ENCODE measurements at places on chromosomes 1 and 21.
A peak's percentile ranks its signal among the peaks of the same experiment; 100 is the strongest.

DNA sequence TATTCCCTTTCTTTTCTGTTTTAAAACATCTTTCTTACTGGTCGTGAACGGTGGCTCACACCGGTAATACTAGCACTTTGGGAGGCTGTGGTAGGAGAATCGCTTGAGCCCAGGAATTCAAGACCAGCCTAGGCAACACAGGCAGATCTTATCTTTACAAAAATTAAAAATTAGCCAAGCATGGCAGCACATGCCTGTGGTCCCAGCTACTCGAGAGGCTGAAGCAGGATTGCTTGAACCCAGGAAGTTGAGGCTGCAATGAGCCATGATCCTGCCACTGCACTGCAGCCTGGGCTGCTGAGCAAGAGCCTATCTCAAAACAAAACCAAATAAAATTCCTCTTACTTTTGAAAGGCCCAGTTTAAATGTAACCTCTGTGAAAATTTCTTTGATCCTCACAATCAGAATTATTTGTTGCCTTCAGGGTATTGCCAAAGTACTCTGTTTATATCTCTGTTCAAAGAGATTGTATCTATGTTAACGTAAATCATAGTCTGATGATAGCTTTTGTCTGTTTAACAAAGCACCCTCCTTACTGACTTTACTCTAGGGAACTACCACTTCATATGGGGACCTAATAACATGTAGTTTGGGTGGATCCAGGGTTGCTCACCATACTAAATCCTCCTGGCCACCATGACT, 71.6 kb downstream of the RERE start:
- no peak for DNase-seq

DNA sequence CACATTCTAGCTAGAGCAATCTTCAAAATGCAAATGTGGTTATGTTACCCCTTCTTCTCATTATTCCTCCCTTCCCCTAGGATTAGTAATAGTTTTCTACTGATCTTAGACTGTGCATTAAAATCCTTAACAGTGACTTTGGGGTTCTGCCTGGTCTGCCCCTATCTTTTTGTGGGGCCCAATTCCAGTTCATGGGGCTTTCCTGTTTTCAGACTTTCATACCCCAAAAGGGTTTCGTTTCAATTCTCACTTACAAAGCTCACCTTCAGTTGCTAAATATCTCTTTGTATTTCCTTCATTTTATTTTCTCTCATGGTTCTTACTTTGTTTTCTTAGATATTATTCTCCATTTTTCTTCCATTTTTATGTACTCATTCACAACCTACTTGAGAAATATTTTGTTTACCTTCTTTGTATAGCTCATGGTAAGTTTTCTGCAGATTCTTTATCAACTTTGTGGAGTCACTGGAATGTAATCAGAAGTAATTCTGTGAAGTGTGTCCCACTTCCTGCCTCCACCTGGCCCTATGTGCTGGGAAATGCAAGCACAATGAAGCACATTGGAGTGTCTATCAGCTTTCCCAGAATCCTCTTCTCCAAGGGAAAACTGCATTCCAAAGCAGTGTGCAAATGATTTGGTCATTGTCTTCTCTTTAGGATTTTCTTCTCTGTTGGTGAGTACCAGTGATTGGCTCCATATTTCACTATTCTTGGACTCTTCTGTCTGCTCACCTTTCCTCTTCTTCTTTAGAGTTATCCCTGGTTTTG, 350.2 kb downstream of the ZNF326 start:
- DNase-seq = no peak

- DNase-seq = peak; percentile 34
Observed at GRCh38 chr1:98468111-98468717, 193.3 kb upstream of the SNX7 start.

DNA sequence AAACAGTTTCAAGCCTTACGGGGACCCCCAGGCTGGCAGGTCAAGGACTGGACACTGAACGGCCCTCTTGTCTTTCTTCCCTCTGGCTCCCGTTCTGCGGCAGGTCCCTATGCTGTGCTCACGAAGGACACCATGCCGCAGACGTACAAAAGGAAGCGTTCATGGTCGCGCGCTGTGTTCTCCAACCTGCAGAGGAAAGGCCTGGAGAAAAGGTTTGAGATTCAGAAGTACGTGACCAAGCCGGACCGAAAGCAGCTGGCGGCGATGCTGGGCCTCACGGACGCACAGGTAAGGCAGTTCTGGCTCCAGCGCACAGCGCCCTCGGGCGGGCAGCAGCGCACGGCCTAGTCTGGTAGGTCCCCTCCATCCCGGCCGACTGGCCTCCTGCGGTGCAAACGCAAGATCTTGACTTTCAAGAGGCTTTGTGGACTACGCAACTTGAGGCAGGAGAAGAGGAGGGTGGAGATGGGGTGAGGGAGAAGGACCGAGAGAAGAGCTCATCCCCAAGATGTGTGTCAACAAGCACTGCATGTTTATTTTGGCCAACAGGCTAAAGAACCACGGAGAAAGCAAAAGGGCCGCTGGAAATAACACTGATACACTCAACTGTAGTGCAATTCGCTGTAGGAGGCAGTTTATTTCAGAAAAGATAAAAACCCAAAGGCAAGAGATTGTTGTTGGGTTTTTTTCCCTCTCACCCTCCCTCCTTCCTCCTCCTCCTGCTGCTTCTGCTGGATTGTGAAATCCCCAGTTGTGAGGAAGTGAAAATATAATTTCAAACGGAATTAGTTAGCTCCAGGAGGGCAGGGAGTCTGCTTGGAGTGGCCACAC, 3.0 kb downstream of the HLX start:
- DNase-seq = peak; percentile 83

DNA sequence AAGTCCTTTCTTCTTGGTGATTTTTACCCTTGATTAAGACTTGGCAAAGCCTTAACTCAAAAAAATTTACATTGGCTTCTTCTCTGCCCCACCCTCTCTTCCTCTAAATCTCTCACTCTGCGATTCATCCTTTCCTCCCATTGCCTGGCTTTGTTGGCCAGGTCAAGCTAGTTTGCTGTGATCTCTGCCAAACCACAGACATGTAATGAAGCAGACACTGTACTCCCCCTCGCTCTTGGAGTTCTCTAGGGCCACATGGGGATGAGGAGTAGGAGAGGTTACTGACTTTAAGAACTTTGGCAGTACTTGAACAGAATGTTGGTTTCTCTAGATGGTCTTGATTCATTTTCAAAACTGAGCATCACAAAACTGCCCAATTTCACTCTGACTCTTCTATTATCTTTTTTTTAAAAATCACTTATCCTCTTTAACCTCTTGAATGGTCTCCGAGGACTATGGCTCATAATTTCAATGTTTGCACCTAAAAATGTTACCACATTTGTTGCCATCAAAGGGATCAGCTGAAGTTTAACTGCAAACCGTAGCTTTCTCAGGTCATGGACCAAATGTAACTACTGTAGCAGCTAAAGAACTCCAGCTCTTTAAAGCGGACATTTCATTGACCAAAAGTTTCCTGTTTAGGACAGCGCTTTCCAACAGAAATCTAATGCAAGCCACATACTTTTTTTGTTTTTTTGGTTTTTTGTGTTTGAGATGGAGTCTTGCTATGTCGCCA, 62.7 kb upstream of the IPO9 start:
- DNase-seq = peak; percentile 27

DNA sequence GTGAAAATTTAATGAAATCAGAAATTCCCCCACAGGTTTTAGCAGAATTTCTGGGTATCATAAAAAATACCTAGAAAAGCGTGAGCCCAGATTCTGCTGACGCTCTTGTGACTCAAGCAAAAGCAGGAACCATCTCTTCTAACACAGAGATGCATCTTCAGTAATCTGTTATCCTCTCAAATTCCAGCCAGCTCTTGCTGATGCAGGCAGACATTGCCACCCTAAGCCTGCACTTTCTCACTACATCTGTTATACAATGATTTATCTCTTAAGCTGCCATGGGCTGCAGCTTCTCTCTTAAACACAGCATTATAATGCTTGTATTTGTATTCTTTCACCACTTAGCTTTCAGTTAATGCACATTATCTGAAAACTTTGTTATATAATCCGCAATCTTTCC, 113.0 kb upstream of the RGS1 start:
- no peak for DNase-seq

GRCh38 chr21:28111151-28111619, 881.5 kb downstream of the LTN1 start:
- DNase-seq = no peak

- no peak for DNase-seq
Observed at GRCh38 chr1:192538407-192539296, 36.9 kb upstream of the RGS1 start.

- DNase-seq = peak; percentile 56
Observed at GRCh38 chr1:231663211-231663792, 36.7 kb downstream of the DISC1 start.

DNA sequence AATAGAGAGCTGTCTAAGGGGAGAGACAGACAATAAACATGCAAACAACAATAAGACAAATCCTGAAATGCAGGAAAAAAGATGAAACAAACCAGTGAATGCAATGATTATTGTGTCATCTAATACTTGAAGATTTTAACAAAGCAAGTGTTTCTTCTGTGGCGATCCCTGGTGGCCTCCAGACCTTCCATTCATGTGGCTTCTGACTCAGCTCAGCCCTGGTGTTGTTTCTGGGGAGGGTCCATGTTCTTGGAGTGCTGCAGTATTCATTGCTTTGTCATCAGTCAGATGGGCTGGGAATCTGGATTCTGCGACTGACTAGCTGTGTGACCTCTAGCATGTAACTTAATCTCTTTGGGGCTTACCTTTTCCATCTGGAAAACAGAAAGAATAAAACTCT, 1.5 kb upstream of the C2CD4D start:
- no peak for DNase-seq

DNA sequence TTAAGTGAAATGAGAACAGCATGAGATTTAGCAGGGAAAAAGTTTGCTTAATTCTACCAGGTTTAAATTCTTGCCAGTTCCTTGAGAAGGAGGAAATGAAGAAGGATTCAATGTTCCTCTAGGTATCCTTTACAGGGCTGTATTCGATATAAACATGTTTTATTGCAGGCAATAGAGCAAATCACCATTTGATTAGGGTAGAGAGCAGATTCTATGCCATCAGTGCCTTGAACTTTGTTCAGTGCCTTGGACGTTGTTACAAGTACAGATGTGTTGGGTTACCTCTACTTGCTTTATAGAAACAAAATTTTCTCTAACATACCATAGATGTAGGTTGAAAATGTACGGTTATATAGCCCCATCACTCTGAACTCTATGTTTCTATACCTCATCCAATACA, 18.2 kb upstream of the CLDN8 start:
- DNase-seq = no peak

- DNase-seq = no peak
Observed at GRCh38 chr1:172960019-172960418, 90.7 kb downstream of the TNFSF18 start.

GRCh38 chr1:1246577-1247340, at the start of gene C1QTNF12:
TSS of gene C1QTNF12 (minus strand) at chr1:1246722. CDS start at chr1:1246690, 32 bp downstream.
- no peak for DNase-seq

GRCh38 chr1:172142324-172142723, 278.2 kb upstream of the C1orf105 start:
- DNase-seq = no peak

GRCh38 chr1:113946678-113947387, 17.7 kb downstream of the HIPK1 start:
- DNase-seq = no peak

- no peak for DNase-seq
Observed at GRCh38 chr1:157245823-157246222, 107.6 kb upstream of the ETV3 start.

- no peak for DNase-seq
Observed at GRCh38 chr21:44530903-44531605, 8.9 kb downstream of the KRTAP10-1 start.

Data from KBM-7 (cell line).